ENCODE measurements at places on chromosomes 5 and 9. TPM values are rescaled to one million over a fixed set of nuclear protein-coding genes. Genes with fewer than 3 reads are reported as not detected.
A peak's percentile ranks its signal among the peaks of the same experiment; 100 is the strongest.

Gene PCDHB6
- total RNA-seq = not detected

Gene PAEP
- not detected for total RNA-seq

DNA sequence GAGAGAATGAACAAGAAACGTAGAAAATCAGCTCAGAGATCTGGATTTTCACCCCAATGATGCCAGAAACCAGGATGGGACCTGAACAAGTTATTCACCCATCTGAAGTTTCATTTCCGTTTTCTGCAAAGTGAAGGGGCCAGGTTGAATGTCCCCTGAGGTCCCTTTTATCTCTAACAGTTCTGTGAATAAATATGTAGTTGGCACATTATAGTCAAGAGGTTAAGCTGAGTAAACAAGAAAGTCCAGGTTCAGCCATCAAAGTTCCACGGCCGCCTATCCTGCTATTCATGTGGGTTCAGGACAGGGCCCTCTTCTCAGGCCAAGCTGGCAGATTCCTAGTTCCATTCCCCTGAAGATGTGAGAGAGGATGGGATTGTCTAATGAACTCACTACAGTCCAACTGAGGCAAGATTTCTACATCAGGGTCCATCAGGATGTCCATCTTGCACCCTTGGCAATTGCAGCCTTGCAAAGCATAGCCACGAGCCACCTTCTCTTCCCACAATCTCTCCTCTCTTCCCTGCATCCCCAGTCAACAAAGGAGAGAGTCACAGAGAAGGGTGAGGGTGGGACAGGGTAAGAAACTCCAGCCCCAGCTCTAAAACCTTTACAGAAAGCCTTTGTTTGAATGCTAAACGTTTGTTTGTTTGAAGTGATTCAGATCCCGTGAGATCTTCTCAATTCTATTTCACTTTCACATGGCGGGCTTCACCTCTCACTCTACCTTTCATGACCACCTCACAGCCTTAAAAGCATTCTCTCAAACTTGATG, 311.0 kb downstream of the SLIT3 start:
- no peak for ATAC-seq

- ATAC-seq = no peak
Observed at GRCh38 chr5:155434681-155435080, 421.1 kb downstream of the KIF4B start.

GRCh38 chr5:152978141-152978835, 512.2 kb upstream of the GRIA1 start:
- no peak for ATAC-seq

DNA sequence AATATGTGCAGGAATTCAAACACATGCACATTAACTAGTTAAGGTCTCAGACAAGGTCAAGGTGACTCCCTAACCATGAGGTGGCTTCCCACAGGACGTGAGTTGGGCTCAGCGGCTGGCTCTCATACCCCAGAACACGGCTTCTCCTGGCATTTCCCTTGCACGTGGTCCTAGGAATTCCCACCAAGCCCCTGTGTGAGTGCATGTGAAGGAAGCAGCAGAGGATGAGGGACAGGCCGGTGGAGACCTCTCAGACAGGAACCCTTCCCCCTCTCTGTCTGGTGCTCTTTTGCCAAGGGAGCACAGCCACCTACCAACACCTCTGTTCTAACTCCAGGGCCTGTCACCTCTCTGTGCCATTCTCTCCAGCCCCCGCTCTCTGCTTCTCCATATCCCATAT, 271.0 kb downstream of the FSTL4 start:
- no peak for ATAC-seq

GRCh38 chr5:142592365-142592764, 93.5 kb downstream of the FGF1 start:
- no peak for ATAC-seq

Gene RNF183
- 1.7 TPM for total RNA-seq

Gene TAF9
- 89.0 TPM for total RNA-seq

- peak; percentile 37 for ATAC-seq
Observed at GRCh38 chr5:150428106-150428876, 15.6 kb upstream of the CD74 start.

Gene IL13
- 0.68 TPM for total RNA-seq

DNA sequence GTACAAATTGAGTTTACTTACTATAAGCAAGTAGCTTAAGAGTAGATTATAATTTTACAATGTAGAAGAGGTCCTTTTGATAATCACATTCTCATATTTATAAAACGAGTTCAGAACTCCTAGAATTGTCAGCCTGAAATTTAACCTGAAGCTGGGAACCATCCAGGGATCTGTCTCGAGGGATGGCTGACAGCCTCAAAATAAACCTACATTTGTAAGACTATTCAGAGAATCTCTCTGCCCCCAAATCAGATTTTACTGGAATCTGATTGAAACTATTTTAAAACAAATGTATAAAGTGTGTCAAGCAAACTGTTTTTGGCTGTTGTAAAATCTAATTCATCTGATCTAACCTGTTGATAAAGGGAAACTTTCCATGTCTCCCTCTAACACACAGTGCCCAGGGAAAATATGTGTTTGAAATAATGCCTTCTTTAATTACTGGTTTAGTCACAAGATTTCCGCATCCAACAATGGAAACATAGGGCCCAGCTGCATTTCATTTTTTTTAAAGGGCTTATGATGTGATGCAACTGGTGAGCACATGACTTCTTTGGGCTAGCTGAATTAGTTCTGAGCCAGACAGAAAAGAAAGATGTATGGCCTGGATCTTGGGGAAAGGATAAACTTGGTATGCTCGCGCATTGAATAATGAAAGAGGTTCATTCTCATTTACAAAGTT, 30.3 kb downstream of the SLC25A46 start:
- ATAC-seq = peak; percentile 30

Gene ENTPD2
- total RNA-seq = 0.31 TPM

- no peak for ATAC-seq
Observed at GRCh38 chr5:41636605-41637004, 126.2 kb upstream of the PLCXD3 start.

DNA sequence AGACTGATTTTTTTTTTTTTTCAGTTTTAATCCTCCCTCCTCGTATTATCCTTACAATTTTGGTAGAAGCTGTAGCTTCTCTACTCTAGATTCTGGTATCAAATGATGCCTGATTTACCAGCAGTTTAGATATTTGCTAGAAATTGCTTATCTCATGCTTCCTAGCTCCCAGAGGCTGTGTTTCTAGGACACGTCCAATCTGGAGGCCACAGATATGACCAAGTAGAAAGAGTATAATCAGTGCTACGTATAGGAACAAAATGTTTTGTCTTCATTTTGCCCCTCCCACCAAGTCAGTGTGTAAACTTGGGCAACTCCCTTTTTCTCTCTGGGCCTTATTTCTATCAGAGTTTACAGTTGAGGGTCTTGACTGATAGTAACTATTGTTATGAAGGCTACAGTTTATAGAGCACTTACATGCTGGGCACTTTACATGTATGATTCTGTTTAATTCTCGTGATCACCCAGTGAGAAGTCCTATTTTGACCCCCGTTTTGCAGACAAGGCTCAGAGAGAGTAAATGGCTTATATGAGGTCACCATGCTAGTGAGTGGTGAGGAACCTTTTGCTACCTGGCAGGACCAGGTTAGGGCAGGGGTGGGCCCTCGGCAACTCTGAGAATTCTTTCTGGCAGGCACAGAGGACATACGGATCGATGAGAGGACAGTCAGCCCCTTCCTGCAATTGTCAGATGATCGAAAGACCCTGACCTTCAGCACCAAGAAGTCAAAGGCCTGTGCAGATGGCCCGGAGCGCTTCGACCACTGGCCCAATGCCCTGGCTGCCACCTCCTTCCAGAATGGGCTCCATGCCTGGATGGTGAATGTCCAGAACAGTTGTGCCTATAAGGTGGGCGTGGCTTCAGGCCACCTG, 7.6 kb downstream of the HDHD3 start:
- no peak for ATAC-seq
